NCI-H1436 treated with DMSO at 0.1 percent for 48 hours (cell line): ENCODE measurements at places on chromosomes 12 and 14.

DNA sequence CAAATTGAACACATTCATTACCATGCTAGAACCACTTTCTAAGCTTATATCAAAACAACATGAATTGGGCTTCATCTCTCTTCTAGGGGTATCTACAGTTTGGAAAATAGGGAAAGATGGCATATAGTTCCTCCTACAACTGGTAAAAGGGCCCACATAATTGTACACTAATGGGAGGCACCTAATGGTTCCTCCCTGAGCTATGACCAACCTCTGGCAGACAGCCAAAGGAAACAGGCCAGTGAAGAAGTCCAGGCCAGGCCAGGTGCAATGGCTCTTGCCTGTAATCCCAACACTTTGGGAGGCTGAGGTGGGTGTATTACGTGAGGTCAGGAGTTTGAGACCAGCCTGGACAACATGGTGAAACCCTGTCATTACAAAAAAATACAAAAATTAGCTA lies 23.2 kb upstream of the APOF start:
- no peak for DNase-seq

DNA sequence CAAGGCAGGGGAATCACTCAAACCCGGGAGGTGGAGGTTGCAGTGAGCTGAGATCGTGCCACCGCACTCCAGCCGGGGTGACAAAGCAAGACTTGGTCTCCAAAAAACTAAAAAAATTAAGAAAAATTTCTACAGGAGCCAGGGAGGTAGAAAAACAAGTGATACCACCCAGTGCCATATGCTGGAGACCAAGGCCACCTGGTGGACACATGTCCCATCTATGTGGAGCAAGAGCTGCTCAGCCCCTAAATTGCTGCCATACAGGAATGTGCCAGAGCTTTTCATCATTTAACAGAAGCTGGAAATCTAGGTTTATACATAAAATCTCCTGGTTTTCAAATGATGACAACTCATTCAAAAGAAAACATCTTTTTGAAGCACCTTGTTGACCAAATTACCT lies 61.4 kb upstream of the ELK3 start:
- DNase-seq: no peak

DNA sequence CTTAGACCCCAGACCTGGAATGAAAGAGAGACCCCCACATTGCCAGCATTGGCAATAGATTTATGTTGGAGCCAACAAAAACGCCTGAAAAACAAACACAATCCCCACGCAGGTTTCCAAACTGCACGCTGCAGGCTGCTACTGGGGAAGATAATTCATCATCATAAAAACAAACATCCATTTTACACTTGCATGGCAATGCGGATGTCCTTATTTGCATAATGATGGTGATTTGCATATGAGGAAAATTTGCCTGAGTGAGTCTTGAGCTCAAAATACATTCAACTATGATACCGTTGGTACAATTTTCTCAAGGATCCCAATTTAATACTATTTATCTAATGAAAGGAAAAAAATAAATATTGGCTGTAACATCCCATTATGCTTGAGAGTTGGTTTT lies 33.6 kb upstream of the TMEM132D start:
- no peak for DNase-seq

DNA sequence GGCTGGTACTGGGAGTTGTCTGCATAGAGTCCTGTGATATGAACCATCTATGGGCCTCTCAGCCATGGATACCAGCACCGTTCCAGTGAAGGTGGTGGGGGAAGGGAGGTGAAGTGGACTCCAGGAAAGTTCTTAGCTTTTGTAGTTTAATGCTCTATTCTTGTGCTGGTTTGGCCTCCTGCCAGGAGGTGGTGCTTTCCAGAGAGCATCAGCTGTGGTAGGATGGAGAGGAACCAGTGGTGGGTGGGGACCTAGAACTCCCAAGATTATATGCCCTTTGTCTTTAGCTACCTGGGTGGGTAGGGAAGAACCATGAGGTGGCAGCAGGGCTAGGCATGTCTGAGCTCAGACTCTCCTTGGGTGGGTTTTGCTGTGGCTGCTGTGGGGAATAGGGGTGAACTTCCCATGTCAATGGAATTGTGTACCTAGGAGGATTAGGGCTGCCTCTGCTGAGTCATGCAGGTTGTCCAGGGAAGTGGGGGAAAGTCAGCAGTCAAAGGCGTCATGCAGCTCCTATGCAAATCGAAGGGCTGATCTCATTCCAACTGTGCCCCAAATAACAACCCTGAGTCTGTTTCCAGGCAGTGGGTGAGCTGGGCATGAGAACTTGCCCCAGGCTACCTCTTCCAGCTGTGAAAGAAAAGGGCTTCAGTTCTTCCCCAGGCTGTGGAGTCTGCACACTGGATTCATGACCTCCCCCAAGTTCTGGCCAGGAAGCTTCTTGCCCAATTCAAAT lies 14.2 kb downstream of the GZMH start:
- no peak for DNase-seq

GRCh38 chr14:50784683-50785456 lies 46.1 kb downstream of the NIN start:
- no peak for DNase-seq

DNA sequence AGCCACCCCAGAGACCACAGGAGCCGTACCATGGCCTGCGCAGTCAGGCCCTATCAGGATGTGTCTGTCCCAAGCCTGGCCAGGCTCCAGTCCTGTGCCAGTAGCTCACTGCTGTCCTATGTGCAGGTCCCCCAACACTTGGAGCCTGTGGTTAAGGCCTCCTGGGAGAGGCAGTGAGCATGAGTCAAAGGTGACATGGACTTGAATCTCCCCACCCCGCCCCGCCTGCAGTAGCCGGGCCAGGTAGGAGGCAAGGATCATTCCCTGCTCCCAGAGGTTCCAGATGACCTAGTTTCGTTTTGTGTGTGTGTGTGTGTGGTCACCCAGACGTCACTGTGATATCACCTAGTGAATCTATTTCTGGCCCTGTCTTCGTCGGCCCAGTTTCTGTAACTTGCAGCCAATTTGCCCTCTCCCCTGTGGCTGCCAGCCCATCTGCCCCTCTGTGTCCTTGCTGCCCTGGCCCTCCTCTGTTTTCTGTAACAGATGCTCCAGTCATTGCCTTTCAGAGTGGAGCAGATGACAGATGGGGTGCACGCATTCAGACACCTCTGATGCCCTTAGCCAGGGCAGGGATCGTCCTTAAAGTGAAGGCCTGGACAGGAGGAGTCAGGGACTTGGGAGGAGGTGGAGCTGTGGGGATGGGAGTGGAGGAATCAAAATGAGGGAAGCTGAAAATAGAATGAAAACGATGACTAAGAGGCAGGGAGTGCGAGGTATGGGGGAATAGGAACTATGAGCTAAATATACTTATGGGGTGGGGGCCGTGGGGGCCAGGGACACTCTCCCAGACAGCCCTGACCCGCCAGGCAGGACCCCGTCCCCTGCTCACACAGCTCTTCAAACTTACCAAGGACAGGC lies 37.4 kb downstream of the SLC6A12 start:
- DNase-seq: no peak

- DNase-seq: no peak
Observed at GRCh38 chr14:49975799-49976198, 82.9 kb downstream of the ARF6 start.

- DNase-seq: no peak
Observed at GRCh38 chr12:51374361-51374760, 16.8 kb downstream of the GALNT6 start.

DNA sequence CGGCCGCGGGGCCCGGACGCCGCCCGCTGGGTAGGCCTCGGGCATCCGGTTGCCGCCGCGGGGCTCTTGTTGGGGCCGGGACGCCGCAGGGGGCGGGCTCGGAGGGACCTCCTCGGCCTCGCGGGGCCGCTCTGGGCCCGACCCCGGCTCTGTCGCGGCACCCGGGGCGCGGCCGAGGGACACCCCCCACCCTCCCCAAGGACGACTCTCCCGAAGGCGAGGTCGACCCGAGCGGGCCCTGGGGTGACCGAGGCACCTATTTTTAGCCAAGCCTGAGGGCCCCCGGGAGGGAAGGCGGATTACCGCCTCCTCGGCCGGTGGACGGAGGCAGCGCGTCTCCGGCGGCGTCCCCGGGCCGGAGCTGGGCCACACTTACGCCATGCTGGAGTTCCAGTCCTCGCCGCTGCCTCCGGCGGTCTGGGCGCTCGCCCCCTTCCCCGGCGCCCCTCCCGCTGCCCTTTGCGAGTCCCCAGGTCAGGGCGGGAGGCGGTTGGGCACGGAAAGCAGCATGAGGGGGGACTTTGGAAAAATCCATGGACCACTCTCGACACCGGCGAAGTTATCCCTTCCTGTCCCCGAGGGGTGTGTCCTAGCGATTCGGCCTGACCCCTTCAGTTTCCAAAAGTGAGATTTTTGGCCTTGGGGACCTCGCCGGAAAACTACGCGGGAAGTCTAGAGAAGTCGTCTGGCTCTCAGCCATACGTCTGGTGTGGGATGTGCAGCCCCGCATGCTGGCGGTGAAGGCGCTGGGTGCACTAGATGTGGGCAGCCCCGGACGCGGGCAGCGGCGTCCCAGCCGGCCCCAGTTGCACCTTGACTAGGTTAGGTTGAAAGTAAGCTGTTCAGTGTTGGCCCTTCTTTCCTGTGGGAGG lies 699 bp downstream of the KTN1 start:
- DNase-seq: no peak

GRCh38 chr14:71711619-71712018 lies 220.6 kb upstream of the RGS6 start:
- DNase-seq: no peak

- no peak for DNase-seq
Observed at GRCh38 chr14:49923442-49923841, 30.6 kb downstream of the ARF6 start.

GRCh38 chr12:61652265-61652664 lies 607.9 kb upstream of the USP15 start:
- DNase-seq: no peak

- DNase-seq: no peak
Observed at GRCh38 chr12:127761880-127762279, 505.1 kb upstream of the TMEM132C start.

DNA sequence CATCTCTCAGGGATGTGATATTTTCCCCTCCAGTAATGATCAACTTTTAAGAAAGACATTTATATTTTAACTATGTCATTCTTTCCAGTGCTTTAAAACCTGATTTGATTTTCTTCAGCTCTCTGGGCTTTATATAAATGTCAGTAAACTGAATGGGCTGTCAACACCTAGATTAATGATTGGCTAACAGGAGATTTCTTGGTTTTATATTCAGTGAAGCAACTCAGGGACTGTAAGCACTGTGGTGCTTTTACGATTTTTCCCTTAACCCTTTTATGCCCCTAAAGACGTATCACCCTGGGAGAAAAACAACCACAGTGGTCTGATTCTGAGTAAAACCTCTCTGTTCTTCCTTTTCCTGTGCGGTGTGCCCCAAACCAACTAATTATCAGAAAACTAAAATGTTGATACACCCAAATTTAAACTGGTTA lies 38.0 kb downstream of the PTGER2 start:
- no peak for DNase-seq

DNA sequence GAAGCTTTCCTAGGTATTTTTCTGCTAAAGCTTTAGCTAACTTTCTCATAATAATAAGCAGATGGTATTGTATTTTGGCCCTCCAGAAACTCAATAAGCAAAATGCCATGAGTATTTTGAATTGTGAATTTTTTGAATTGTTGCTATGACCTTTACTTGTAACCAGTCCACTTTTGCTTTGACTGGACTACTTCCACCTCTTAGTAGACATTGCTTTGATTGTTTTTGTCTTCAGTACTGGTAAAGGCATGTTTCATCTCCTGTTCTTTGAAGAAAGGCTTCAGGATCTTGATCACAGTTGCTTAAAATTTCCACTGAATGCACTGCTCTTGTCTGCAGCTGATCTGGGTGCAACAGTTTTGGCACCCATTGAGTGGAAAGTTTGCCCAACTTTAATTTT lies 102.3 kb downstream of the TRMT5 start:
- DNase-seq: no peak

GRCh38 chr14:22230517-22230916 lies 358.5 kb downstream of the DAD1 start:
- no peak for DNase-seq

DNA sequence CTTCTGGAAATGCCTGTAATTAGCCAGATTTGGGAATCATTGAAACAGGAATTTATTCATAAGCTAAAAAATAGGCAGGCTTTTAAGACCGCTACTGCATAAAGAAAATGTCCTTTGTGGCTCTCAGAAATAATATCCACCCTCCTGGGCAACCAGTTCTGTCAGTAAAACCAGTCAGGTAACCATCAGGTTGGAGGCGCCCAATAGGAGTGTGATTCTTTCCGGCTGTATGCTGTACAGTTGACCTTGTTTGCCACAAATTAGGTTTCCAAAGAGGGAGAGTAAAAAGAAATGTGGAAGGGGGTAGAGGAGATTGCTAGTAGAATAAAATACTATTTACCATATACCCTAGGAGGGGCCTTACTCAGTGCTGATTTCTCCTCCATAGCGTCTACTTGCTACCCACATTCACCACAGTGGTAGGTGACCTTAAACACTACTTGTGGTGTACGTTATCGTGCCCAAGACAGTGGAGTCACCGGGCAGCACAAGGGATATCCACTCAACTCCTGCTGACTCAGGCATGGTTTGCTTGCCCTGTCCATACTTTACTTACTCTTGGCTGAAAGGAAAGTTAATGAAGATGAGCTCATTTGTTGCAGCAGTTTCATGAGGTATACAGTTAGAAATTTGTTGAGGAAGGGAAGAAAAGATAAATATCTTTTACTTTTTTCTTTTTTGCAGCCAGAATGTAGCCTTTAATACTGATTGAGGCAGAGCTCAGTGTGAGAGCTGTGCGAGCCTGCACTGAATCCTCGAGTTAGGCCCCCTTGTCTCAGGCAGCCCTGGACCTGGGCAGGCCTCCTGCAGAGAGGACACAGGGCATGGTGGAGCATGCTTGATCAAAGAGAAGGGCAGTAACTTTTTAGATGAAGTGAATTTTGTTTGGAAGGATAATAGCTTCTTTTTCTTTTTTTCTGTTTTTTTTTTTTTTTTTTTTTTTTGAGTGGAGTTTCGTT lies 76.7 kb downstream of the DIP2B start:
- no peak for DNase-seq

- DNase-seq: no peak
Observed at GRCh38 chr12:68011882-68012207, 22.6 kb downstream of the IFNG-AS1 start.

- DNase-seq: no peak
Observed at GRCh38 chr14:20470603-20470901, 1.3 kb downstream of the PNP start.

- no peak for DNase-seq
Observed at GRCh38 chr14:88272390-88273269, 50.4 kb downstream of the KCNK10 start.
